ENCODE measurements at places on chromosomes 2 and 18.

- DNase-seq = no peak
These were observed 426.9 kb upstream of the ID2 start for GRCh38 chr2:8254791-8255447.

DNA sequence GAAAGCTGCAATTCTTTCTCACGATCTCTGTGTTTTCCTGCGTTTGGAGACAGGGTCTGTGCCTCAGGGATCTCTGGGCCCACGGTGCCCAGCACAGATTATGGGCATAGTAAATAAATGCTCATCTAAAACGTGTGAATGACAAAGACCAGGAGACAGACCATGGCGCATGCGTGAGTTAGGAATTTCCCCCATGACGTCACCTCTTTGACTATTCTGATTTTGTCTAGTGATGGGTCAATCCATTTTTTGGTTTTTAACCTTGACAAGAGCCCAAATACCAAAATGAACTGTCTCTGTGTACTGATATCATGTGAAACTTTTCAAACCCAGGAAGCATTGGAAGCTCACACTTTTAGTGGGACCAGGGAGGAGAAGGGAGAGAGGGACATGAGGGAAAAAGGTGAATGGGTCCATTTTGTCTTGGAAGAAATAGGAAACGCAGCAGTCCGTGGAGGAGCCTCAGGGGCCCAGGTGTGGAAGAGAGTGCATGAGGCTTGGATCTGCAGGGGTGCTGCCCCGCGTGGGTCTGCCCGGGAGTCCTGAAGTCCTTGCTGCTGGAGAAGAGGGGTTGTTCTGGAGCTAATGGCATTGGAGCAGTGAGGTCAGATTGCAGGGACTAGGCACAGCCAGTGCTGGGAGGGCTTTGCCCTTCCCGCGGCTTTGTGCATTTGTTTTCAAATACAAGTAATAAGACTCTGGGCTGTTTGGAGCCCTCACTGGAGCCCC is 172.2 kb downstream of the ASB1 start:
- no peak for DNase-seq

DNA sequence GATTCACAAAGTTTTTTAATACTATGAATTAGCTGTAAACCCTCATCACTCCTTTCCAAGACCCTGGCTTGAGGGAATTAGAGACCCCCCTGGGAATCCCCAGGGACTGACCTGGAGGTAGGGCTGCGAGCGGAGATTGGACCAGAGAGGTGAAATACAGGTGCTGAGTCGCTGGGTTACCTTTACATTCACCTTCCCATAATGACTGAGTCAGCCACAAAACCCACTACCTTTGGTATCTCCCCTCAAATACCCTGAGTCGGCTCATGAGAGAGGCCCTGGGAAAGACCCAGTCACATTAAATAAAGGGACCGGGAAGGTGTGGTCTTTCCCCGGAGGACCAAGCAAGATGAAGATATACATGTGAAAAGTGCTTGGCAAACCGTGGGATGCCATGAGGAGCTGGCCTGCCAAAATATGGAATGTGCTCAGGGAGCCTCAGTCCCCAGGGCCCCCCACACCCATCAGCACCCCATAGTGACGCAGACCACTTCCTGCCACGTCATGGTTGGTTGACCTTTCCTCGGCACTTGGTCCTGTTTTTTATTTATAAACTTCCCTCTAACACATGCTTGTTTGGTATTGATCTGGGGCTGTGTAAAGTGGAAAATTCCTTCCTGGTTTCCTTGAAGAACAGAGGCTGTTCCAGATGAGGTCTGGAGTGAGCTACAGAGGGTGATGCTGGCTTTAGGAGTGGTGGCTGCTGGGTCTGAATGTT is 51.4 kb downstream of the IL1RL2 start:
- no peak for DNase-seq

DNA sequence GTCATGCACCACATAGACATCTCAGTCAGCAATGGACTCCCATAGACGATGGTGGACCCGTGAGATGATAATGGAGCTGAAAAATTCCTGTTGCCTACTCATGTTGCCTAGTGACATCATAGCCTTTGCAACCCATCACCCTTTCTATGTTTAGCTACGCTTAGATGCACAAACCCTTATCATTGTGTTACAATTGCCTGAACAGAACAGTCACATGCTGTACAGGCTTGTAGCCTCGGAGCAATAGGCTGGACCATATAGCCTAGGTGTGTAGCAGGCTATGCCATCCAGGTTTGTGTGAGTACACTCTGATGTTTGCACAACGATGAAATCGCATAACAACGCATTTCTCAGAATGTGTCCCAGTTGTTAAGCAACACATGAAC is 221.6 kb downstream of the ALPK2 start:
- no peak for DNase-seq

DNA sequence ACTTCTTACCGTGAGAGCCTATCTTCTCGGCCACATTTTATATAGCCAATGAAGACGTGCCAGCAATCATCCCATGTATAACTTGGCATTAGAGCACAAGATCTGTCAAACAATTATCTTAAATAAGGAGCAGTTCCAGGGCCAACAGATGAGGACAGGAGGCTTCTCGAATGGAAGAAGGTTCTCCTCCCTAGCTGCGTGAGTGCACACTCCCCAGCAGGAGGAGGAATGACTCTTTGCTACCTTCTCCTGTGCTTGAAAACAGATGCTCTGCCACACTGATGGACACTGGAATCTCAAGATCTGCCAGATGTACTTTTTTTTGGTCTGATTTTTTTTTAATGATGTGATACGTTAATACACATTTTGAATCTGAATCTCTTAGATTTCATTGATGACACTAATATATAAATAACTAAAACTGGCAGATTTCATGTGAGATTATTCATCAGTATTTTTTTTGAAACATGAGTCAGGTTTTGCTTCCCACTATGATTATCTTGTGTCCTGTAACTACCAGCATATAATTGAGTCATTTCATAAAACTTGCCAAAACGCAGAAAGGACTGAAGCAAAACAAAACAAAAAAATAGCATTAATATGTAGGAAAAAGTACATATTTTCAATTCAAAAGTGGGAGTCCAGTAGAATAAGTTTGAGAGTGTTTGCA is 626 bp upstream of the VIT start:
- no peak for DNase-seq

DNA sequence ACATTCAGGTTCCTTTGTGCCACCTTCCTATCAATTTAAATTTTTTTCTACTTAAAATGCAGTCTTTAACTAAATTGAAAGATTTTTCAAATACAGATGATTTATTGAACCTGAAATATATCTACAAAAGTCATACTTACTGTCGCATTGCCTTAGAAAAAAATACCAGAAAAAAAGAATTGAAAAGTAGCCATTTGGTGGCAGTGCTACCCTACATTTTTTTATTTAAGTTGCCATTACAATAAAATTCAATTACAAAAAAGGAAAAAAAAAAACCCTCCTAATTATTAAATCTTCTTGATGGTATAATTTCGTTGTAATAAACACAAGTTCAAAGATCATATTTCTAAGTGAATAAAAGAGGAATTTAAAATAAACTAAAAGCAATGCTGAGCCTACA is 43.4 kb downstream of the DSC3 start:
- DNase-seq = peak; percentile 10

DNA sequence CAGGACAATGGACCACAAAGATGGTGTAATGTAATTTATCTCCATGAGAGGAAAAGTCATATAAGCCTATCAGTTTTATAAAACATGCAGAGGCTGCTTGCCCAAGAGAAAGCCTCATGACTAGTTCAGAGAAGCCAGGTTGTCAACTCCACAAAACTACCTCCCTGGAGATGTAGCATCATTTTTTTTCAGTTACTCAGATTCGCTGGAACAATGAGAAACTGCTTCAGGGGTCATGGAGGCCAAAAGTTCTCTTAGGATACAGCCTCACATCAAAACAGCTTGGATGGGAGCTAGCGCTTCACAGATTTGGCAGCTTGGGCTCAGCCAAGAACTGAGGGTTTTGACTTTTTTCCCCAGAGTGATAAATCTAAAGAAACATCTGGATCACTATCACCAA is 263.5 kb downstream of the INSIG2 start:
- no peak for DNase-seq
